GOT3 (cell line): ENCODE measurements at places on chromosomes 3 and 15.

DNA sequence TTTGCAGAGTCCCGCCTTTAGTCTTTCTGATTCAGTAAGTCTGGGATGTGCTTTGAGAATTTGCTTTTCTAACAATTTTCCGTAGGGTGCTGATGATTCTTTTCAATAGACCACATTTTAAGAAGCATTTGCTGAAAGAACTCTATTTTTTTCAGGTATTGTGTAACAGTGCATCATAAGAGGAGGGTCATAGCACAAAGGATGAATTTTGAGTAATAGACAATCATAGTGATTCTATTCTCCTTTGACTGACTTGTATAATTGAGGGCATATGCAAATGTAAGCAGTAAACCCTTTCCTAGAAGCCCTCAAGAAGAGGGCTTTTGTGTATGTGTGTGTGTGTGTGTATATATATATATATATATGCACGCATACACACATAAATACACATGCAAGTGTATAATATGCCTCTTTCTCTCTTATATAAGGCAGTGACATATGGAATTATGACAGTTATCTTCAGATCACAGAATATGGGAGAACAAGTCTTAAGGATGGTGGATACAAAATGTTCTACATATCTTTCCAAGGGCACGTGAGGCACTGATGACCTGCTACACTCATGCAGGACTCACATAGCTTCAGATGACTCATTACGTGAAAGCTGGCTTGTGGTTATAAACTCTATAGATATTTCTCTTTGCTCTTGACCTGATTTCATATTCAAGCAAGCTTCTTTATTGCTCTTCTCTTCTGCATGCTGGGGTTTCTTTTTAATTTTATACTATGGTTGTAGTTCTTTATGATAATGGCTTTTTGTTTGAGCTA is 6.5 kb upstream of the PLSCR1 start:
- no peak for DNase-seq

DNA sequence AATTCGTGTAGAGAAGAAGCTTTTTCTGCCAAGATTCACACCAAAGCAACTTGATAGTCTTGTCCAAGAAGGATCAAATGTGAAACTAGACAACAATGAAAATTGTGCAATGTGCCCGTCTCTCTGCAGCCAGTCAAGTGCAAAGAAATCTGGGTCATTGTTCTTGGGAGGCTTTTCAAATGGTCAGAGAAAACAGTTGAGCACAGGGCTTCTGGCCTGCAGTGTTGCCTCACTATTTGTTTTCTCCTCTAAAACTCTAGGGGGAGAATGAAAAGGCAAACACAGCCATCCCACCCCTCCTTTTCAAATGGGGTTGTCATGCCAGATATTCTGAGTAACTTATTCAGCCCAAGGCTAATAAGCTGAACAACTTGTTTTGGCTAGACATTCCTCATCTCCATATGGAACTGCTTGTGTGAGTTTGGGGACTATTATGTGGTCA is 417.6 kb upstream of the CDIN1 start:
- no peak for DNase-seq

DNA sequence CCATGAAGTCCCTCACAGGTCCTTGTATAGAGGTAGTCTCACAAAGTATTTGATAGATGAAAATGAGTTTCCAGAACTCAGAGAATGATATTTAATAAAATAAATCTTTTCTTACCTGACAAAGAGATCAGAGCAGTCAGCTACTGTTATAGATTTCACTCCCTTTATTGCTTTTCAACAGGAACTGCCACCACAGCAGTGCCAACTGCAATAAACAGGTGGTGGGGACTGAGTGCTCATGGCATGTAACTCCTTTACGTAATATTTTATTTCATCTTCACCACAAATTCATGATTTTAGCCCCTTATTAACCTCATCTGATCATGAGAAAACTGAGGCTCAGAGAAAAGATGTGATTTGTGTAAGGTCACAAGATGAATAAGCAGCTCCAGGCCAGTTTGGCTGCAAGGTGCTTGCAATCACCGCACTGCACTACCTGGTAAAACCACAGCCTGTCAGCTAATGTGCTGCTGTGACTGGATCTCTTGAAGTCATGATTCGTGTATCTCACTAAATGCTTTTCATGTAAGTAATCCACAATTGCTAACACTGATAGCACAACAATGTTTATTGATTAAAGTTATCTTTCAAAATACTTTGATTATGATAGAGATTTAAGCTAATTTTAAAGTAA is 78.8 kb downstream of the WNT5A start:
- DNase-seq, result no peak

GRCh38 chr15:54032066-54032465 is 53.8 kb downstream of the UNC13C start:
- DNase-seq, result no peak

DNA sequence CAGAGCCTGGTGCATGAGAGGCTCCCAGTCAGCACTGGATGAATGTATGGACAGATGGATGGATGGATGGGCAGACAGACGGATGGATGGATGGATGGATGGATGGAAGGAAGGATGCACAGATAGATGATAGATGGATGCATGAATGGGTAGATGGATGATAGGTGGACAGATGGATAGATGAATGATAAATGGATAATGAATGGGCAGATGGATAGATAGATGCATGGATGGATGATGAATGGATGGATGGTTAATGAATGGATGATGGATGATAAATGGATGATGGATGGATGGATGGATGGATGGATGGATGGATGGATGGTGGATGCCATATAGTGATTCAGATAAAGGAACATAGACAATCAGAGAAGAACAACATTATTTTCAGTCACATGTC is 71.0 kb downstream of the SLC6A11 start:
- no peak for DNase-seq

- no peak for DNase-seq
These were observed 154.2 kb upstream of the SMAD3 start for GRCh38 chr15:66911131-66911700.

DNA sequence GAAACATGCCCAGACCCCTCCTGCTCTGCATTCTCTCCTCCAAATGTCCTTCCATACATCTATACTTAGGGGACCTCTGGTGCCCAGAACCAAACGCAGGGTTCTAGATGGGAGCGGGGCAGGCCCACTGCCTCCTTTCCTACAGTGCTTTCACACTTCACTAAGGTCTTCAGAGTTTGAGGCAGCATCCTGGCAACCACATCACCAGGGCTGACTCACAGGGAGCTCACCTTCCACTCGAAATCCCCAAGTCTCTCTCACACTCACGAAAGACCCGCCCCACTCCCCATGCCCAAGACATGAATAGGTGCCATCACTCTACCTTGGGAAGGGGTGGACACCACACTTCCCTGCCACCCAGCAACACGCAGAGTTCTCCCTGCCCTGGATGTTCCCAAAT is 18.9 kb downstream of the HOMER2 start:
- no peak for DNase-seq

DNA sequence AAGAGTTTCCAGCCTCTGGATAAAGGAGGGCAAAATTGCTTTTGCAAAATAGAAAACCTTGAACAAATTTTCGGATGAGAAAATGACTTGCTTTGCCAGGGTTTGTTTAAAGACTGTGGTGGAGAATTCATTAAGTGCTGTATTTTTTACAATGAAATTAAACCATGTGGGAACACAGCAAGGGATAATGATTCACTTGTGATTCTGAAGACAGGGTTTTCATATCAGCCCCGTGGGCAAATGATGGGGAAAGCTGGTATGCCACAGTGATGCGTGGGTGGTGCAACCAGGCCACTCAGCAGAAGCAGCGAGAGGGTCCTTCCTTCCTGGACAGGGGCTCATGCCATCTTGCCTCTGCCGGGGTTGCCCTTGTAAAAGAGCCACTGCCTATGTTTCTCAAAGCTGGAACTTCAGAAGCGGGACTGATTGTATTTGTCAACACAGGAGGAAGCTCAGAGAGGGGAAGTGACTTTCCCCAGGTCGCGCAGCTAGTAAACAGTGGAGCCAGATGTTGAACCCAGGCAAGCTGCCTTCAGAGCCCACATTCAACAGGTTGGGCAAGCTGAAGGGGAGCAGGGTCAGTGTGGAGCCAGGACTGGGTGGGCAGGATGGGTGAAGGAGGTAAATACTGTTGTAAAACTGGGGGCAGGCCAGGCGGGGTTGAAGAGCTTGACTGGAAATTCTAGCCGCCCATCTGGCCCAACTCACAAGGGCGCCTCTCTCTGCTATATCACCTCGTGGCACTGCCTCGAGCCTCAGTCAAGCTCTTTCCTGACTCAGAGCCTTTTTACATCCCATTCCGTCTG is 79.1 kb downstream of the TOP2B start:
- no peak for DNase-seq

GRCh38 chr3:135865085-135865484 is 100.4 kb upstream of the PPP2R3A start:
- no peak for DNase-seq

DNA sequence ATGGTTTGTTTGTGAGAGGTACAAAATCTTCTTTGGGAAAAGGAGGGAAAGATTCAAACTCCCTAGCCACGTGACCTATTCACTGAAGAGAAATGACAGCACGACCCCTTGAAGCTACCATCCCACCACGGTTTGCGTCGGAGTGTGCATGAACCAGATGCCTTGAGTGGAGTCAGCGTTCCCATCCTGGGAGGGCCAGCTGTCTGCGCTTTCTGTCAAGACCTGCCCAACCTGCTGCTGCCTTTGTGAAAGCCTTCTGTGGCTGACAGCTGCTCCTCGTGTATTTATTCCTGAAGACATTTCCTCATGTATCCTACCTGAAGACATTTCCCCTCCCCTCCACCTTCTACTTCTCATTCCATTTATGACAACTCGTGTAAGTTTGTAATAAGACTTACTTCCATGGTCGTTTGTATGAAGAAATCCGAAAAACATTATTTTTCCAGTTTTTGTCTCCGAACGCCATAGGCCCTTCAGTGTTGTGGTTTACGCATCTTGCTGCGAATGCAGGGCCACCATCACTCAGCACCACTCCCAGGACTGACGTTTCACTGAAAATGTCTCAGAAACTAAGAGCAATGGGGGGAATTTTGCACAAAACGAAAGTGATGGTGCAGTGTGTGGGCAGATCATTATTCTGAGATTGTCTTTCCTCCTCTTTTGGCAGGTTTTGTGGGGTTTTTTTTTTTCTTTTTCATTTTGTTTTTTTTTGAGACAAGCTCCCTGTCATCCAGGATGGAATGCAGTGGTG is 18.9 kb downstream of the EBLN2 start:
- DNase-seq, result no peak

DNA sequence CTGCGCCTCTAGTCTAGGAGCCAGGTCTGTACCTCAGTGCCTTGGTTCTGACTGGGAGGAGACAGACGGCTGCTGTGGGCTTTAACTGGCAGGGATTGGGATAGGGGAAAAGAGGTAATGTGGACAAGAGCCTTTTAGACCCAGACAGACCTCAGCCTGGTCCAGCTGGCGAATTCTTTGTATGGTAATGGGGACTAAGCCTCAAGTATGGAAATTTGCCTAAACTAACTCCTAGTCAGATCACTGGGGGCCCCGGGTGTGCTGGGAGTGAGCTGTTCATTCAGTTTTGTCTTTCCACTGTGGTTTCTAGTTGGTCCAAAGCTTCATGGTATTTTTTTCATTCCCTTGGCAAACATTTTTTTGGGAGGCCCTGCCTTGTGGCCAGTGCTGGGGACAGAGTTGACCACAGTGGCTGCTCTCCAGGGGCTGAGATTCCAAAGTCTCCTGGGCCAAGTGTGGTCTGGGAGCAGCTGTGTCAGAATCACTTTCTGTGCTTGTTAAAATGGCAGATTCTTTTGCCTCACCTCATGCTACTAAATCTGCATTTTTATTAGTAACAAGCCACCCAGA is 261.4 kb upstream of the C2CD4B start:
- DNase-seq, result no peak

- DNase-seq, result no peak
These were observed 38.5 kb downstream of the C2CD4A start for GRCh38 chr15:62105266-62105665.

DNA sequence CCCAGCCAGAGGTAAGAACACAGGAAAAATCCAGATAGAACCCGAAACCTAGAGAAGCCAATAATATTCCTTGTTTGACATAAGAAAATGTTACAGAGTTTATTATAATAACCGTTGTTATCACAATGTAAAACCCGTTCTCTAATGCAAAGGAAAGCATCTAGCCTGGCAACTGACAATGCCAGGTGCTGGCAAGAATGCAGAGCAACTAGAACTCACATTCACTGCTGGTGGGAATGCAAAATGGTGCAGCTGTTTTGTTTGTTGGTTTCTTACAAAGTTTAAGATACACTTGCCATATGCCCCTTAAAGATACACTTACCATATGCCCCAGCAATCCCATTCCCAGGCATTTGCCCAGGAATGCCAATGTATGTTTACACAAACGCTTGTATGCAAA is 23.4 kb downstream of the VPS39 start:
- DNase-seq, result no peak

DNA sequence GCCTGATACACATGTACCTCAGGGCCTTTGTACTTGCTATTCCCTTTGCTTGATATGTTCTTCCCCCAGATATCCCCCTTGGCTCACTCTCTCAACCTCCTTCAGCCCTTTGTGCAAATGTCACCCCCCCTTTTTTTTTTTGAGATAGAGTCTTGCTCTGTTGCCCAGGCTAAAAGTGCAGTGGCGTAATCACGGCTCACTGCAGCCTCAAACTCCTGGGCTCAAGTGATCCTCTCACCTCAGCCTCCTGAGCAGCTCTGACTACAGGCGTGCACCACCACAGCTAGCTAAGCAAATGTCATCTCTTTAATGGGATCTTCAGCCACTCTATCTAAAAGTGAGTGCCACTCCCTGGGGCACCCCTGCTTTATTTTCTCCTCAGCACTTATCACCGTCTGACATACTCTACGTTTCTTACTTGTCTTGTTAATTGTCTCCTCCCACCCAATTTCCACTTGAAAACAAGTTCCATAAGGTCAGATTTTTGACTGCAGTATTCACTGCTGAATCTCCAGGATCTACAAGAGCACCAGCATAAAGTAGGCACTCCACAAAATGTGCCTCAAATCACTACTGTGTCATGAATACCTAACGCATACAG is 14.6 kb downstream of the IP6K2 start:
- no peak for DNase-seq

GRCh38 chr15:62994975-62995681 is 47.4 kb upstream of the TPM1 start:
- no peak for DNase-seq

GRCh38 chr3:125017406-125017805 is 38.4 kb downstream of the HEG1 start:
- DNase-seq, result no peak

- DNase-seq, result no peak
These were observed 4.0 kb upstream of the DENND6A start for GRCh38 chr3:57696801-57697321.

DNA sequence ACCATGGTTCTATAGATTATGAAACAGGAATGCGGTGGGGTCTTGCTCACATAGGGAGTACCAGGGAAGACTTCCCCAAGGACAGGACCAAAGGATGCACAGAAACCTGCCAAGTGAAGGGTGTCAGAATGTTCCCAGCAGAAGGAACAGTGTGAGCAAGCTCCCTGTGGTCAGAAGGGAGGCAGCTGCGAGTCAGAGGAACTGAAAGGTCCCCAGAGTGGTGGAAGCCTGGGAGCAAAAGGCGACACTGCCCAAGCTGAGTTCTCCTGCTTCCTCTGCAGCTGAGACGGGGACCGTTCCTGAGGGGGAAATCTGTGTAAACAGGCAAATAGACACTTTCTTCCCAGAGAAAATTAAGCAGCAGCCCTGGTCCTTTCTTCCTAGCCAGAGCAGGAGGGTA is 14.2 kb upstream of the SLC6A6 start:
- no peak for DNase-seq

GRCh38 chr3:105448338-105448982 is 81.8 kb downstream of the ALCAM start:
- no peak for DNase-seq

GRCh38 chr3:50442945-50443579 is 60.4 kb downstream of the CACNA2D2 start:
- DNase-seq, result no peak

- no peak for DNase-seq
These were observed 7.5 kb downstream of the ARHGAP31 start for GRCh38 chr3:119301662-119302061.
